Kidney epithelial cell (primary cell): ENCODE measurements at places on chromosomes 11 and 22.

DNA sequence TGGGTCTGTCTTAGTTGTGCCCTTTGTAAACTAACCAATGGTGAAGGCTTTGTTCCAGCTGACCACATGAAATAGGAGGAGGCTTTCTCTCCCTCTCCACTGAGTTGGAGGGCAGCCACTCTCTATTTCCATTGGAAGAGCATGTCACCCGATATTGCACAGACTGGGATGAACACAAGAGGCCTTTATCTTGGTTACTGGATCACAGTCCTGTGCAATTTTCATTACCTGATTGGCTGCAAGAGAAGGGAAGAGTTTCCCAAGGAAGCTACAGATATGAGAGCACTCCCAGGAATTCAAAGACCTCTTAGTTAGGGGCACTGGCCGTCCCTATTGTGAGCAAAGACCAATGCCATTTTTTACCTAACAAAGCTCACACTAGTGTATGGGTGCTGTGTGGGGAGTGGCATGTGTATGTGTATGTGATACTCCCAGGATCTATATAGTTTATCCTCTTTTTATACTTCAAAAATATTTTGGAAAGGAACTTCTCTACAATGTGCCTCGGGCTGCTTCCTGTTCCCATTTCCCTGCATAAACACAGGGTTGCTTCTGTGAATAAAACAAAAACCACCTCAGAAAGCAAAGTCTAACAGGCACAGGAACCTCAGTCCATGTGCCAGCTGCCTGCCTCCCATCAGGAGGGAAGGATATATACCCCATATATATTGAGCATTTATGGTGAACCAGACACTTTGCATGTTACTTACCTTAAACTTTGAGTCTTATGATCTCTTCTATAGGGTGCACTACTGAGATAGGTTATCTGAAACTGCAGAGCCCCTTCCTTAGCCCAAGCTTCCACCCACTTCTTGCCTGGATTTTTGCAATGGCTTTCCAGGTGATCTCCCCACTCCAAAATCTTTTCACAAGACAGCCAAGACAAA is 126.5 kb downstream of the RASSF10 start:
- DNase-seq: no peak

- no peak for DNase-seq
Observed at GRCh38 chr11:122242731-122243130, 126.7 kb upstream of the BLID start.

GRCh38 chr22:38739300-38740055 is 16.3 kb downstream of the SUN2 start:
- no peak for DNase-seq

DNA sequence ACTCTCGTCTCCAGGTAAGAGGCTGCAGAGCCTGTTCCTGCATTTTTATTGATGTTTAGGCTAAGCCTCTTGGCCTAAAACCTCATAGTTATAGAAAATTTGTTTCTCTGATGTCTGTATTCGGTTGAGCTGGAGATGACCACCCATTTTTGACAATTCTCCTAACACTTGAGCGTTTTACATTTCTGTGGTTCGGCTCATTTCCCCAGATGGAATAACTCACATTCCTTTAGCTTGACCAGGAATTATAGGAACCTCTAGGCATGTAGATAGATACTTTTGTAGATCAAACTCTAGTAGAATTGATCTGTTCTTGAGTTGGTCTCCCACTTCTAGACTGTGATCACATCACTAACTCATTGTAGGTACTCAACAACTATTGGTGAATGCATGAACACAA is 172.6 kb upstream of the CADM1 start:
- no peak for DNase-seq

GRCh38 chr11:19275496-19275895 is 34.8 kb upstream of the E2F8 start:
- DNase-seq: no peak

- DNase-seq: no peak
Observed at GRCh38 chr11:65776710-65777141, 4.0 kb downstream of the AP5B1 start.

GRCh38 chr11:96486890-96487611 is 97.2 kb downstream of the JRKL start:
- peak; percentile 52 for DNase-seq

DNA sequence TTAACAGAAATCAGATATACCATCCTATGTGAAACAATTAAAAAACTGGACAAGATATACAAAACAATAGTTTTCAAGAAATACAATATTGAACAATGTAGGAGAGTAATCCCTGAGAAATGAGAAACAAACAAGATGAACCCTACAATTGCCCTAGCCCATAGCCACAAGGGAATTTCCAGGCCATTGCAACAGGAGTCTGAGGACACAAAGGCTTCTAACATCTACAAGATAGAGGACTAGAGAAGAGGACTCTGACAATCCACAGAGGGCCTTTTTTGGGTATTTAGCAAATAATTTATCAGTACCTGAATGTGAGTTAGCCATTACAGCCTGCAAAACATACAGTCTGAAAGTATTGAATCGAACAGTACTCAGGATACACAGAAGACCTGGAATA is 251.7 kb downstream of the GRM5 start:
- no peak for DNase-seq

GRCh38 chr11:112555491-112556364 is 295.1 kb upstream of the PLET1 start:
- peak; percentile 12 for DNase-seq
